ENCODE measurements at places on chromosomes 6 and 20.

DNA sequence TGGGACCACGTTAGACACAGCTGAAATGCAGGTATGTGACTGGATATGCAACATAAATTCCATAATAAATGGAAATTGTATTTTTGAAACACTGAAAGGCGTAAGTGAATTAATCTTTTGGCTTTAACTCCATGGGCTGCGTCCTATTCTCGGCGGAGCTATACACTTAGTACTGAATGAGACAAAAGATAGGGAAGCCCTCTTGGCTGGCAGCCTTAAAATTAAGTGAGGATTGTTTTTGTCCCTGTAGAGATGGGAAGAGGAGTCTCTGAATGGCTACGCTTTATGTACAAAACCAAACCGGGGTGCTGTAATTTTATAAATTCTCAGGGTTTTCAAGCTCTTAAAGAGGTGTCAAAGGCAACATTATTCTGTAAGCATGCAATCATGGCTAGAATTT, 429.8 kb downstream of the QKI start:
- no peak for DNase-seq

GRCh38 chr20:5829241-5829809, 79.1 kb downstream of the SHLD1 start:
- DNase-seq: no peak

- no peak for DNase-seq
Observed at GRCh38 chr20:20562507-20562906, 149.9 kb downstream of the RALGAPA2 start.

- DNase-seq: peak; percentile 6
Observed at GRCh38 chr20:16898433-16898832, 150.3 kb downstream of the OTOR start.

DNA sequence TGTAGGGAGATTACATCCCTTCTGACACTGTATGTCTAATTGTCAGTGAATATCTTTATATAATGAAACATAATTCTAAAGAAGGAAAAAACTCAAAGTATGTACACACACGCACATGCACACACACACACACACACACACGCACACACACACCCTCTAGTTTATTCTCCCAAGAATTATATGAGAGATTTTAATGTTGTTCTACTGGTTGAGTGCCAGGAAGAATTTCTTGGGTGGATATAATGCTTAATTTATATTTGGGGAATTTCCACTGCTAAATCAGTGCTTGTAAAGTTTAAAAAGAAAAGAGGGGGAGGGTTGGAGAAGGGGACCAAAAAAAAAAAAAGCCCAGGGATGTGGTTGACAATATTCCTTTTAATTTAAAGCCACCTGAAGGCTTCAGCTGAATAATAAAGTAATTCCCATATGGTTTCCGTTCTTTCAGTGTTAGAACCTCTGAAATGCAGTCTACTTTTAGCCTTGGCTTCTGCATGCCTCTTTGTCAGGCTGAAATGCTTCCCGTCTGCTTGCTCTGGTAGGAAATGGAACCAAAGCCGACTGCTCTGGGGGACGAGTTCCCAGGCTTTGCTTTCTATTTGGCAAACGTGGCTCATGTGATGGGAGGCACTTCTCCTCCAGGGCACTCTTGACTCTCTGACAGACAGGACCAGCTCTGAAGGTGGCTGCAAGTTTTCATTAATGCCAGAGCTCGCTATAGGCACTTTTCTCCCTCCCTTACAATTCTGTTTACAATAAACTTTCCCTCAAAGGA, 225.4 kb downstream of the PRL start:
- peak; percentile 58 for DNase-seq

DNA sequence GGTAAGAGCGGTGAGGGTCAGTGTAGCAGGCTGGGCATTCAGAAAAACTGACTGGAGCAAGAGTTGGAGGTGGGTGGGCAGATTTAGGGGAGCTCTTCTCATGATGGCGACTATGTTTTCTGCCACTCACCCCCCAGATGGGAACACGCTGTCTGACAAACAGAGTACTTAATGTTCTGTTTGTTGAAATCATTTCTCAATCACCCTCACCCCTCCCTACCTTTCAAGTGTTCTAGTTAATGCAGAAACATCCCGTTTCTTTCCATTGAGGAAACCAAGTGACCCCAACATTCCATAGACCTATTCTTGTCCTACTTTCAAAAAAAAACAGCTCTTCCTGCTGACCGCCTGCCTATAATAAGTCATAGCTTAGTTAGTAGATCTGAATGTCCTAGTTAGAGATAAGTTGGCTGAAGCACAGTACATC, 132.5 kb upstream of the NEDD9 start:
- DNase-seq: peak; percentile 83

DNA sequence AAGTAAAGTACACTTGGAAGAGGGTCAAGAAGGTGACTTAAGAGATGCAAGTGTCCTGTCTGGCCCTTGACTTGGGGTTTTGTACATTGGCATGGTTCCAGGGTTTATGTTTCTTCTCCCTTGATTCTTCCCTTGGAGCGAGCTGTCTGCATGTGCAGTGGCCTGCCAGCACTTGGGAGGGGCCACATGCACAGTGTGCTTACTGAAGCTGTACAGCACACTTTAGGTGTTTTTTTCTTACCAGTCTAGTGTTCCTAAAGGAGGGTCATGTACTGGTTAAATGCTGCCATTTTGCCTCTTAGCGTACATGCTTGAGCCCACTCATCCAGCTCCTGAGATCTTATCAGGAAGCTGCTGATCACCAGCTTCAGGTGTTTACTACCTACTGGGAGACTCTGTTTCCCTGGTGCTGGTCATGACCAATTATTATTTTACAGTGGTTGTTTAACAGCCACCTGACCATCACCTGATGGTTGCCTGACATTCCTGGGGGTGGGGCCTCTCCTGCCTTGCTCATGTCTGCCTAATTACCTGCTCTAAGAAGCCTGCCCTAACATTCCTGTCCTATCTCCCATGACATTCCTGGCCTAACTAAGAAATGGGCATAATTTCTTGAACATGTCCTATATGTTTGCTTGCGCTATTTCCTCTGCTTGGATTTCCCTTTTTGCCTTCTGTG, 182.9 kb downstream of the MCHR2 start:
- no peak for DNase-seq

GRCh38 chr6:143267760-143268159, 182.7 kb downstream of the ADAT2 start:
- DNase-seq: no peak
